ENCODE measurements at places on chromosomes 2 and 18. TPM values are rescaled to one million over a fixed set of nuclear protein-coding genes. Genes with fewer than 3 reads are reported as not detected.

SYT4 gene
- 499 TPM for total RNA-seq

HMSD gene
- 0.16 TPM for total RNA-seq

ABHD1 gene
- 0.31 TPM for total RNA-seq

DNA sequence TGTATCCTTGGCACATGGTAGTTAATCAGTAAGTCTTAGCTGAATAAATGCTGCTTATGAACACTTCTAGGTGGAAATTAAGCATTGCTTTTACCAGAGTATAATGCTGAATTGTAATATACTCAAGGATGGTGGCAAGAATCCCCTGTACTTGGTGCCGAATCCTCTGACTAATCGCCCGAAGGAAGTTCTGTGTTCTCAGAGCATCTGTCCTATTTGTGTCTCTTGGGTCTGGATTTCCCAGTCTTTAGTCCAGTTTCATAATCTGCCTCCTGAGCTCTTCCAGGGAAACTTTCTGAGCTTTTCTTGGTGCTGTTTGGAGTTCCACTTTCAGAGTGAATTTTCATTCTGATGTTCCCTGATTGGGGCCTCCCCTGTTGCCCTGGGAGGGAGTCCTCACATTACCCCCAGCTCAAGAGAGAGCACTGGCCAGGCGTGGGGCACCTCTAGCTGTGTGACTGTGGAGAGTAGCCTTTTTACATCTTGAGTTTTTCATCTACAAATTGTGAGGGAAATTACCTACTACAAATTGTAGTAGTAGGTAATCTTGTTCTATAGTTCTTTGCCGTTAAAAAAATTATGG is 144.9 kb downstream of the LTBP1 start:
- no peak for DNase-seq
